ENCODE measurements at places on chromosomes 12 and 14.

DNA sequence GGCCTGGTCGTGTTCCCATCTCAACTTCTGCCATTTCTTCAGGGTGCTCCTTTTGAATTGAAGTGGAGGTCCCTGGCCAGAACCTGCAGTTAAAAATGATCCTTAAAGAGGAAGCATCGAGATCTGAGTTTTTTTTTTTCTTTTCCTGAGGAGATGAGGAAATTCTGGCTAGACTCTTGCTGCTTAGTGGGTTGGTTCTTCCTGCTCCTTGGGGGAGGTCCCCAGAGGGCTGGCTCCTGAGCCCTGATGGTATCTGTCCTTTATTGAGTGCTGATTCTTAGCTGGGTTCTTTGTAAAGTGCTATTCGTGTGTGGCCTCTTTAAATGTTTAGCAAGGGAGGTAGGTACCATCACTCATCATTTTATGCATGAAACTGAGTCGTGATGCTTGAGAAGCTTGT is 11.7 kb downstream of the PELI2 start:
- no peak for DNase-seq

- DNase-seq: no peak
These were observed 687.6 kb downstream of the FLRT2 start for GRCh38 chr14:86217523-86217922.

- peak; percentile 59 for DNase-seq
These were observed 107.0 kb downstream of the PTCSC3 start for GRCh38 chr14:36069535-36069900.

GRCh38 chr14:99918781-99919180 is 125.6 kb downstream of the EML1 start:
- DNase-seq: no peak

DNA sequence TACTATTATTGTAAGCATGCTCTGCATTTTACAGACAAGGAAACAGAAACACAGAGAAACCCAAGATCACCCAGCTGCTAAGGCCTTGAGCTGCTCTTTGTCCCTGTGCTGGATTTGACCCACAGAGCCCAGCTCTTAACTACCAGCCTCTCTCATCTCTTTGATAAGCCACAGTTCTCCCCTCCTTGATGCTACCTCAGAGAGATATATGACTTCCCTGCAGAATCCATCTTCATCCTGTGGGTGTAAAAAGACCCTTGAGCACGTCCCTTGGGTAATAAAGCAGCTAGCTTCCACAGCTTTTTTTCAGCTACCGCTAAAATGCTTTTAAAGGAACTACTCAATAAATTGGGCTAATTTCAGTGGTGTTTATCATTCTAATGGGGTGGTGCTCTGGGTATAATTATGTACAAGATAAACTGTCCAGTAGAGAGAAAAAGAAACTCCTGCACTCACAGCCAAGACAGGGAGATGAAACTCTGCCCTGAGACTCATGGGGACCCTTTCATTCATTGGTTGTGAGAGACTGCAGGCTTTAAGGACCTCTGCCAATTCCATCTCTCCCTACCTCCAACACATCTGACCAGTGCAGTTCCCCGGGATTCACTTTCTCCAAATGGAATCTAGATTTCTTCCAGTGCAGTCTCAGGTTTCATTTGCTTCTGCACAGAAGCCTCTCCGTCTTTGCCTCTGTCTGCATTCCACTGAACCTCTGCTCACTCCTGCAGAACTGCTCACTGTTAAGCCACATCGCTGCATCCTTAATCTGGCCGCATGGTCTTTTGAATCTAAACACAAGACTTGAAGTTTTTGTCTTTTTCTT is 24.7 kb upstream of the NTF3 start:
- DNase-seq: no peak
